ENCODE measurements at places on chromosomes 2 and 18.

GRCh38 chr18:74092922-74093321 is 54.7 kb downstream of the FBXO15 start:
- no peak for DNase-seq

DNA sequence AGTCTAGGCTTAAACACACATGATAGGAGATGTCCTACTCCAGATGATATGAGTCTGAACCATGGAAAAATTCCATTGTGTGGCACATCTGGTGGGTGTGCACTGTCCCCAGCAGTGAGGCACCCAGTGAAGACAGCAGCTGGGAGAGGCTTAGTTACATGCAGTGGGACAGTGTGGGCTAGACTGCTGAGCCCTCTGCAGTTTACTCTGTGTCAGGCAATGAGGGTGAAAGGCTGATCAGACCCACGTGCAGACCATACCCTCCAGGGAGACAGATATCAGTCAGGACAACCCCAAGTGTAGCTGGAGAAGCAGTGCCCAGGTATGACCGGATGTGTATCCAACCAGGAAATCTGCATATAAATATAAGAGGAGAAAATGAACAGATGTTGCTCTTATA is 13.4 kb downstream of the IL37 start:
- DNase-seq: peak; percentile 5

DNA sequence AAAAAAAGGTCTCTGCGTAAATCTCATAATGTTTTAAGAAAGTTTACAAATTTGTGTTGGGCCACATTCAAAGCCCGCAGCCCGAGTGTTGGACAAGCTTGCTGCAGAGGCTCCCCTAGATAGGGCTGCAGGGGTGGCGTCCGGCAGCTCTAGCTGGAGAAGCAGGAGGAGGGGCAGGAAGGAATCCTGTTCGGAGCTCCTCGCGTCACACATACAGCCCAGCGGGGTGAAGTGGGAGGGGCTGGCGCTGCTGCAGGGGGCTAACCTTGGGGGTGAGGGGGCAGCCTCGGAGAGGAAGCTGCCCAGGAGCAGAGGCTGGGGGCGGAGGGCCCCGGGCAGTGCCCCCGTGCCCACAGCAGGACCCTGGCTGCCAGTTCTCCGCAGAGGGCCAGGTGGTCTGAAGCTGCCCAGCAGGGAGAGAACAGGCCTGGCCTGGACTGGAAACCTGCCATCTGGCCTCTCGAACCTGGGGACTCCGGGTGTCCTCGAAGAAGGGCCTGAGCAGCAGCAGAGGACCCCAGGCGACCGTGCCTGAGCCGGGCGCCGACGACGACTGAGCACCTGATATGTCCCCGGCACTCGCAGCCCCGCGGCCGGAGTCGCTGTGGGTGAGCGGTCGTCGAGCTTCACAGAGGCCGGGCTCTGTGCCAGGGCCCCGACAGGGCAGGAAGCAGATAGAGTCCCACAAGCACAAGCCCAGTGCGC is 2.6 kb upstream of the GPR35 start:
- DNase-seq: peak; percentile 13

- peak; percentile 61 for DNase-seq
Observed at GRCh38 chr2:218292048-218293014, at the start of gene TMBIM1. TSS of gene TMBIM1 (minus strand) at chr2:218292503. CDS start at chr2:218282141, 10,362 bp downstream.

DNA sequence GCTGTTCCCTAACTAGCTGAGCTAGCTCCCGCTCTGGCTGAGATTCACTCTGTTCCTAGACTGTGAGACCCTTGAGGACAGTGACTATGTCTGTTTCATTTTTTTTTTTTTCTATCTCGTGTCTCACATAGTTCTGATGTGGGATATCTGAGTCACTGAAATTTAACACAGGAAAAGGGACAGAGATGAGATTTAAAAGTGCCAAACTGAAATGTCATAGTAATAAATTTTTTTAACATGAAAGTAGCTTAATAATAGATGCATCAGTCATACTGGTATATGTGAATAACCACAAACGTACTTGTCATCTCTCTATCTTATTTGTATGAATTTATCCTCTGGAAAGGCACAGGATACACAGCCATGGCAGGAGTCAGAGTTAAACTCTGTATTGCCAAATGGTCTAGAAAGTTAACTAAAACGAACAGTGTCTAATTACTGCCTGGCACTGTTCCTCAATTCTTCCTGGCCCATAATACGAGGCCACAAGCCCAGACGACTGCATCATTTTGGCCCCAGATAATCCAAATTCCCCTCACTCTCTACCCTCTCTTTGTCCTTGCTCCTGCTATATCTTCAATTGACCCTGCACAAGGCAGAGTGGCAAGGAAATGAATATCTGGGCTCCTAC is 87.5 kb downstream of the SATB2 start:
- no peak for DNase-seq

- DNase-seq: no peak
Observed at GRCh38 chr18:79983253-79983652, 5.1 kb downstream of the TXNL4A start.
